ENCODE measurements at places on chromosomes 2 and 18.
A peak's percentile ranks its signal among the peaks of the same experiment; 100 is the strongest.

DNA sequence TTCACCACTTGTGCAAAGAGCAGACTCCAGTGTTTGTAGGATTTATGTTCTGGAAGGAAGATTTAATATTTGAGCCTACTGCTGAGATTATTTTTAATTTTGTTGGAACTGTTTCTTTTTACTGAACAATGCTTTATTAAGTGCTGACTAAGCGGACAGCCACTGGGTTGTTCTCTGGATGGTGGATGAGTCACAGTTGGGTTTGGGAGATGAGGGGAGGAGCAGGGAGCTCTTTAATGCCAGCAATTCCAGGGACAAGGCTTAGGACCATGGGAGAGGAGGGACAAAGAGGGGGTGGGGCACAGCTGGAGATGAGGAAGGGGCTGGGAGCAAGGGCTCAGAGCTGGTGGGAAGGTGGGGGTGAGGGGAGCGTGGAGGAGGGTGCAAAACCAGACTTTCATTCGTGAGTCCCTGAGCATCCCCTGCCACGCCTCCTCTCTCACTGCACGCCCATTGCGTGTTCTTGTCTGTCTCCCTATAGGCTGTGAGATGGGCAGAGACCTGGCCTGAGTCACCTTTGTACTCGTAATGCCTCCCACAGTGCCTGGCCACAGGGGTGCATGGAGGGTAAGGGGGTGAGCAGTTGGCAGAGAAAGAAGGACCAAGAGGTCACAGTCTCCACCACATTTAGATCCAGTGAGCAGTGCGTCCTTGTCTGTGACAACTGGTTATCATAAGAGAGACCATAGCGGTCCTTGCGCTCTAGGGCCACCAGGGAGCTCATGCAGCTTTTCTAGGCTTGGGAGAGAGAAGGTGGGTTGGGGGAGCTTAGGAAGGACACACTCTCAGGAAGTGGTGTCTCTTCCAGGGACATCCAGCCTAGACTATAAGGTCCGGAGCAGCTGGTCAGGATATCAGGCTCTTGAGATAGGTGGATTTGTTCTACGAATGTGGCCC, 18.4 kb downstream of the SLC4A3 start:
- no peak for DNase-seq

- no peak for DNase-seq
Observed at GRCh38 chr18:9790261-9790660, 82.2 kb downstream of the RAB31 start.

GRCh38 chr2:200397785-200398184, 91.3 kb downstream of the SPATS2L start:
- no peak for DNase-seq

GRCh38 chr2:127656569-127657231, 10.7 kb downstream of the GPR17 start:
- DNase-seq: no peak

DNA sequence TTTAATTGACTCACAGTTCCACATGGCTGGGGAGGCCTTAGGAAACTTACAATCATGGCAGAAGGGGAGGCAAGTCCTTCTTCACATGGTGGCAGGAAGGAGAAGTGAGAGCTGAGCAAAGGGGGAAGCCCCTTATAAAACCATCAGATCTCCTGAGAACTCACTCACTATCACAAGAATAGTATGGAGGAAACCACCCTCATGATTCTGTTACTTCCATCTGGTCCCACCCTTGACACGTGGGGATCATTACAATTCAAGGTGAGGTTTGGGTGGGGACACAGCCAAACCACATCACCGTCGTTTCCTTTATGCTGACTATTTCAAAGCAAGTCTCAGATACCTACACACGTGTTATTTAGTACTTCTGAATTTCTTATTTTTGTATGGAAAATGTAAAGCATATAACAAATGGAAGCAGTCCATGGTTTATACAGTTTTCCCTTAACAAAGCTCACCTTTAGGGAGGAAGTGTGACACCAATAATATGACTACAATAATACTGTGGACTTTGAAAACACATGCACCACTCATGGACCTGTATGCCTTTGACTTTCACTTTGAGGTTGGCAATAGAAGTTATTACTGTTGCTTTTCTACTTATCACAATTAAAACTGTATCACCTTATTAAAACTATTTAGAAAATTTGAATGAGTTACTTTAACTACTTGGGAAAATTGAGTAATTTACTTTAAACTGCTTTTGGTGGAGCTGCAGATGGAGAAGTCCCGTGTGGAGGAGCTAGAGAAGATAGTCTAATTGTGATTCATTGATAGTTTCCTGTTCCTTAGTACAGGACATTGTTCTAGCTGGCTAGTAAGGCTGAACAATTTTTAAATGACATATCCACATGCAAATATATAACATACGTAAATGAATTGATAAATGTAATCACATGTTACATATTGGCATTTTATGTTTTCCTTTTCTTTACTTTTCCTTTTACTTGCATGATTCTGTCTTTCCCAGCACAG, 37.3 kb downstream of the MTCL1 start:
- no peak for DNase-seq

- peak; percentile 34 for DNase-seq
Observed at GRCh38 chr2:165016772-165017411, 61.6 kb upstream of the SLC38A11 start.

DNA sequence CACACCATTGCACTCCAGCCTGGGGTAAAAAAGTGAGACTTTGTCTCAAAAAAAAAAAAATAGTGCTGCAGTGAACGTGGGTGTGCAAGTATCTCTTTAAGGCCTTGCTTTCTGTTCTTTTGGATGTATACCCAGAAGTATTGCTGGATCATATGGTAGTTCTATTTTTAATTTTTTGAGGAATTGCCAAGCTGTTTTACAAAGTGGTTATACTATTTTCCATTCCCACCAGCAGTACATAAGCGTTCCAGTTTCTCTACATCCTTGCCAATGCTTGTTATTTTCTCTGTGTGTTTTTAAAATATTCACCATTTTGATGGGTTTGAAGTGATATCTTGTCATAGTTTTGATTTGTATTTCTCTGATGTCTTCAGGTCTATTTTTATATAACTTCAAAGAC, 13.1 kb downstream of the ARMC9 start:
- no peak for DNase-seq

- no peak for DNase-seq
Observed at GRCh38 chr2:197813093-197813787, 8.8 kb downstream of the PLCL1 start.

GRCh38 chr2:43067254-43068040, 159.0 kb downstream of the ZFP36L2 start:
- DNase-seq: no peak

DNA sequence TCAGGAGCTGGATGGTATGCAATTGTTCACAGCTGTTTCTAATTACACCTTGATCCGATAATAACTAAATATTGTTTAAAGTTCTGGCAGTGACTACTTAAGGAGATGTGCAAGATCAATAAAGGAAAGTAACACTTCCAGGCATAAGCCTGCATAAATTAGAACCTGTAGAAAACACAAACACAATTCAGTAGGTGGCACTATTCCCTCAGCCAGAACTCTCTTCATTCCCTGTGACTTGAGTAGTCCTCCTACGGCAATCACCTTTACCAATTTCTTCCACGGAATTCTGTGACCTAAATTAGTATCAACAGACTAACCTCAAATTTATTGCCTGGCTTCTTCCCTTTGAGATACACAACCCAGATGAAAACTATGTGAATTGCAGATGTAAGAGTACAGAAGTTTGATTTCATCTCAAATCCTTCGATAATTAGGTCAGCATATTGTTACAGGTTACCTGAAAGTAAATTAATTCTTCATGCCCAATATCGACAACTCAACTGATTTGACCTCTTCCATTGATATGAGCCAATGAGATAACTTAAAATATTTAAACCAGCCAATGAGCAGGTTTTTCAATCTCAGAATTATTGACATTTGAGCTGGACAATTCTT, 137.8 kb downstream of the PID1 start:
- peak; percentile 45 for DNase-seq

- DNase-seq: no peak
Observed at GRCh38 chr2:72423756-72424155, 276.1 kb upstream of the CYP26B1 start.

- DNase-seq: no peak
Observed at GRCh38 chr2:49702740-49703139, 548.4 kb upstream of the FSHR start.

DNA sequence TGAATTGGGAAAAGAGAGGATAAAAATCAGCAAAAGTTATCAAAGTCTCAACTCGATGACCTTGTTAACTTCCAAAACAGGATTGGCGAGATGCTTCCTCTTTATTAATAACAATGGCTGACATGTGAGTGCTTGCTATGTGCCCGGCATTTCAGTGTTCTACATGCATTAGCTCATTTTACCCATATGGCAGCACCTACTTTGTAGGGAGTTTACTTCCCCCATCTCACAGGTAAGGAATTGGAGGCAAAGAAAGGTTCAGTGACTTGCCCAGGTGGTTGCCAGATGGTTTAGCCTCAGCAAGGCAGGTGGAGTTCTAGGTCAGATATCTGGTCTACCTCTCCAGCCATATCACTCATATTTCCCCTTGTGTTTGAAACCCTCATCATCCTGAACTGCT, 12.4 kb downstream of the TFCP2L1 start:
- DNase-seq: no peak

DNA sequence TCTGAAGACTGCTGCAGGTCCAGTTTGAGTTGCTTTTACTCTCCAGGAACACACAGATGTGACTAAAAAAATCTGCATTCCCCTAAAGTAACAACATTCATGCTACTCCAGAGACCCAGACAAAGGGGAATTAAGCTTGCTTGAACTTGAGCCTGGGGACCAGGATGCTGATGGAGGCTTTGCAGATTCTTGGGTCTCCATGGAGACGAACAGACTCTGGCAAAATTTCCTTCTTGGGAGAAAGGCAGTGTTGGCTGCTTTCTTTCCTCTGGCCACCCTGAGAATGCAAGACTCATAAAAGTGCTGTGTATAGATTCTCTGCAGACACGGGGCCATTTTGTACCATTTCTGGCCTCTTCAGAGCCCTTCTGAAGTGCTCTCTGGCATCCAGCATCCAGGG, 112.0 kb downstream of the ACTR3 start:
- DNase-seq: no peak

DNA sequence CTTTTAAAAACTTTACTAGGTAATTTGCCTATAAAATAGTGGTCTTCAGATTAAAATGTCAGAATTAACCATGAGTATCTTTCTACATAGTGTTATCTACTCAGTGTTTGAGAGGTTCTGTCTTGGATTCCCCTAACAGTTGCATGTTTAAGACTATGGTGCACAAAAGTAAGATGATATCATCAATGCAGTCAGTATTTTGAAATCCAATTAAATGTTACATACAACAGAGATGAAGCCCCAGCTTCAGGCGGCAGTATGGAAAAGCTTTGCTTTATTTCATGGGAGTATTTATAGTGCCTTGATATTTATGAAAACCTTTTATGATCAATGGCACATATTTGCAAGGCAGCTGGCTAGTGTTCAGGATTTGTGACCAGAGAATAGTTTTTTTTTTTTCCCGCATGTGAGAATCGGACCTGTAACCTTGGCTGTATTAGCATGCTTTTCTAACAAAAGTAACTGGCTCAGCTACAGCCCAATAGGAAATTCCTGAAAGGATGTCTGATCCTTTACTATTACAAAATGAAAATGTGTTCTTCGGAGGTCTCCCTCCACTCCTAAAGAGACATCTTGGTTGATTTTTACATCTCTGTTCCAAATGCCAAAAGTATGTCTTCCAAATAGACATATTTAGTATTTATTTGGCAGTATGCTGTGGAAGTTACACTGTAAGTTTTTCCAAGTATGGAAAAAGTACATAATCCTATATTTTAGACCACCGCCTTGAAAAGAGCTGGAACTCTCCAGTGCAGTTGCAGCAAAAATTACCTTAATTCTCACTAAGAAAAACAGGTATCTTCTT, 319.3 kb upstream of the UBE2E3 start:
- no peak for DNase-seq

DNA sequence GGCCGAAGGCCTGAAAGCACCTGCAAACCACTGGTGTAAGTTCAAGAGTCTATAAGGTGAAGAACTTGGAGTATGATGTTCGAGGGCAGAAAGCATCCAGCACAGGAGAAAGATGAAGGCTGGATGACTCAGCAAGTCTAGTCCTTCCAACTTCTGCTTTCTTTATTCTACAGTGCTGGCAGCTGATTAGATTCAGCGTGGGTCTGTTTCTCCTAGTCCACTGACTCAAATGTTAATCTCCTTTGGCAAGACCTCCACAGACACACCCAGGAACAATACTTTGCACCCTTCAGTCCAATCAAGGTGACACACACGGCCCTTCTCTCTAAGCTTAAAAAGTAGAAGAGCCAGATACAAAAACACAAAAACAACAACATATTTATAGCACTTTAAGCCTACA, 43.4 kb downstream of the NMS start:
- DNase-seq: no peak

- no peak for DNase-seq
Observed at GRCh38 chr2:158507141-158507540, 50.4 kb downstream of the PKP4 start.

- no peak for DNase-seq
Observed at GRCh38 chr18:11199477-11199876, 50.1 kb upstream of the PIEZO2 start.

- no peak for DNase-seq
Observed at GRCh38 chr2:72940786-72941185, 23.5 kb downstream of the EMX1 start.

GRCh38 chr2:212548455-212548819, 9.8 kb upstream of the ERBB4 start:
- DNase-seq: no peak

GRCh38 chr2:235485362-235485761, 8.5 kb upstream of the AGAP1 start:
- no peak for DNase-seq

GRCh38 chr2:66283787-66284186, 151.1 kb upstream of the MEIS1 start:
- no peak for DNase-seq

DNA sequence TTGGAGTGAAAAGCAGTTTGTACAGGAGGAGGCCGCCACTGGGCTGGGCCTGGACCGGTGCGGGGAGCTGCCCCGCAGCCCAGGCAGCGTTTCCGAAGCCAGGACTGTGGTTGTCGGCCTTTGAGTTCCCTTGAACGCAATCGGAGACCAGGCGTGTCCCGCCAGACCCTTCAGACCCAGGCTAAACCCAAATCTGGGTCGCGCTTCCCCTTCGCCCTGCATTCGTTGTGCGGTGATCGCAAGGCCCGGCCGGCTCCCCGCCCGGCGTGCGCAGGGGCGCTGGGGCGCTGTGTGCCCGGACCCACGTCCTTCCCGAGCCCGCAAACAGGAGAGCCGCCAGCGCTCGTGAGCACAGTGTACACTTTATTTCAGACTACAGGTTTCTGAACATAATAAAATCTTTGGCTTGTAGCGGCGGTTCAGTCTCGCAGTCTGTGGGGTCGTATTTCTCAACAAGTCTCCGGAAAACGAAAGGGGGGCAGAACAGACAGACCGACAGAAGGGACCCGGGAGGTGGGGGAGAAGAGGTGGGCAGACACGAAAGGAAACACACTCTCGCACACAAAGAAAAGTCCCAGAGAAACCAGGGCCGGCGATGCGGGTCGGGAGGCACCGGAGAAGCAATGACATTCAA, 5.5 kb downstream of the EN1 start:
- no peak for DNase-seq

GRCh38 chr18:49225160-49225559, 235.3 kb downstream of the DYM start:
- no peak for DNase-seq

- no peak for DNase-seq
Observed at GRCh38 chr2:210481601-210482175, 5.1 kb upstream of the LANCL1 start.
